ENCODE measurements at places on chromosomes 3 and 15.

DNA sequence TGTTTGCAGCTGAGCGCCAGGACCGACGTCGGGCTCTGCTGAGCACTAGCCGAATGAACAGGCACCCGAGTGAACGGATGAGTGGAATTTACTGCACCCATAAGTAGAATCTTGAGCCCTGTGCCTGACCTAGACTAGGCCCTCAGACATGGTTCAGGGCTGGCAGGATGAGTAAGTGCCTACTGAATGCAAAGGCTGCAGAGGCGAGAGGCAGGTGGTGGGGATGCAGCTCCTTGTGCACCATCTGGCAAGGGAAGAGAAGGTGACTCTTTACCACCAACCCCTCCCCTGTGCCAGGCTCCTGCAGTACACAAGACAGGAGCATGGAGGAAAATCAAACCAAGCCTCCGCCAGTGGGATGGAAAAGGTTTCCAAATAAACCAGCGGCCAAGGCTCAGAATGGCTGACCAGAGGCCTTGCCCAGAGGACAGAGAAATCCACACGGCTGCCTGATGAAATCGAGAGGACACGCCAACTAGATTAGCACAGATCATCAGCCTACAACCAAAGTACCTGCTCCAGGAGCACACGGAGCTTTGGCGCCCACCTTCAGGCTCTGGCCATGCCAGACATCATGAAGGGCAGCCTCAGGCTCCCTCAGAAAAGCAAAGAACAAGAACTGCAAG, 141.7 kb upstream of the IQSEC1 start:
- DNase-seq = peak; percentile 76

GRCh38 chr3:178703268-178703975, 167.2 kb downstream of the KCNMB2 start:
- no peak for DNase-seq

- no peak for DNase-seq
Observed at GRCh38 chr3:171126478-171127209, 100.1 kb upstream of the SLC2A2 start.

DNA sequence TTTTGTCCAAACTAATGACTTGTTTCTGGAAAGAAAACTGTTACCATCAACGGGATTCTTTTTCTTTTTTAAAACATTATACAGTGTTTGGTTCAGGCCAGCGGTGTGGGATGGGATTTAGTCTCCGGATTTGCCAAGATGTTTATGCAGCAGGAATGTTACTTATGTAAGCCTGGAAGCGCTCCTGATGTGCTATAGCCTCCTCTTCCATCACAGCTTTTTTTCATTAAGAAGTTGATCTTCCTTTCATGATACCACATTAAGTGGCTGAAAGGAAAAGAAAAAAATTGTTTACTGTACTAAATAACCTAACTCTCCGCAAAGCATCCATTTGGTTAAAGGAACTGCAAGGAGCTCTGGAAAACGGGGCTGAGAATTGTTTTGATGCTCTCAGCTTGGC, 120.5 kb upstream of the ALDH1A3 start:
- no peak for DNase-seq

- DNase-seq = no peak
Observed at GRCh38 chr15:44530653-44531052, 6.3 kb upstream of the EIF3J start.

GRCh38 chr3:66484106-66484844, 16.5 kb downstream of the LRIG1 start:
- no peak for DNase-seq

GRCh38 chr3:53195602-53196574, 34.9 kb downstream of the PRKCD start:
- DNase-seq = peak; percentile 8

DNA sequence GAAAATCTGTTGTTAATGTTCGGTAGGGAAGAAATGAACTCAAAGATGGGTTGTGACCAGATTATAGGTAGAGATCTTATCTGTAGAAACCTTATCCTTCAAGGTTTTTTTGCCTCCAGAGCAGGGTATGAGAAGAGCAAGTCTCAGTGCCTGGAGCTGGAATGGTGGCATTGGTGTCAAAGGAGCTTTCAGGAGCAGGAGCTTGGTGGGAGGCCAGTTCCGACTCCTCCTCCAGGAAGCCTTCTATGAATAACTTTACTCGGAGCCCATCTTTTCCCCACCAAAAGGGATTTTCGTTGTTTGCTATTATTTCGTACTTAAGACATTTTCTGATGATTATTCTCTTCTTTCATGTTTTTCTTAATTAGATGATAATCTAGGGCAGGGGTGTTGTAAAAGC, 91.8 kb downstream of the GHSR start:
- no peak for DNase-seq

GRCh38 chr15:53716909-53717876, 42.3 kb downstream of the WDR72 start:
- DNase-seq = peak; percentile 23

DNA sequence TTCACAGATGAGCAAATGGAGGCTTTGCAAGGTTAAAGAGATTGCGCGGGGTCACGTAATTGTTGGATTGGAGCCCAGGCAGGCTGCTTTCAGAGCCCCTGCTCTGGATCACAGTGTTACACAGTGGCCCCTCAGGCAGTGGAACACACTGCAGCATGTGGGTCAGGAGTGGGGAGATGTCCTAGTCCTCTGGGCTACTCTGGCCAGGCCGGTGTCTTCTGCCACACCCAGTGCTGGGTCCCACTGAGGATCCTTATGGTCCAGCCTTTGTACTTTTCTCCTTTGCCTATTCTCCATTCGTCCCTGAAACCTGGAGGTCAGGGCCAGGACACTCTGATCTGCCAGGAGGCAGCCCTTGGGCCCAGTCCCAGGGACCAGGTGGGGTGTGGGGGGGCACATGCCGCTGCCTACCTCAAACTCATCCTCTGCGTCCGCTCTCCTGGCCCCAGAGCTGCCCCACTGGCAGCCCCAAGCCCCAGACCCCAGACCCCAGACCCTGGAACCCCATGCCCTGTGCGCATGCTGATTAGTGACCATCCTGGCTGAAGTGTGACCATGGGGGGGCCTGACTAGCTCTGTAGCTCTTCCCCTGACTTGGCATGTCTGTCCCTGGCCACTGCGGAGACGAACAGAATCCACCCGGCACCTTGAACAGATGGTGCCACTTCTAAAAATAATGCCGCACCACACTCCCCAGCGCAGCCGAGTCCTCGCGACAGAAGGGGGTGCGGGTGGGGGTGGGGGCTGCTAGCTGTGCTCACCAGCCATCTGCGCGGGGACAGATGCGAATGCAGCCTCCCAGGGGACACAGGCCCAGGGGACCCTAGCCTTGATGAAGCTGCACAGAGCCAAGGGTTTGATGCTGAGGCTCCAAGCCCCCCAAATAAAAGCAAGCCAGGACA, 41.6 kb downstream of the ATP2B2 start:
- no peak for DNase-seq

DNA sequence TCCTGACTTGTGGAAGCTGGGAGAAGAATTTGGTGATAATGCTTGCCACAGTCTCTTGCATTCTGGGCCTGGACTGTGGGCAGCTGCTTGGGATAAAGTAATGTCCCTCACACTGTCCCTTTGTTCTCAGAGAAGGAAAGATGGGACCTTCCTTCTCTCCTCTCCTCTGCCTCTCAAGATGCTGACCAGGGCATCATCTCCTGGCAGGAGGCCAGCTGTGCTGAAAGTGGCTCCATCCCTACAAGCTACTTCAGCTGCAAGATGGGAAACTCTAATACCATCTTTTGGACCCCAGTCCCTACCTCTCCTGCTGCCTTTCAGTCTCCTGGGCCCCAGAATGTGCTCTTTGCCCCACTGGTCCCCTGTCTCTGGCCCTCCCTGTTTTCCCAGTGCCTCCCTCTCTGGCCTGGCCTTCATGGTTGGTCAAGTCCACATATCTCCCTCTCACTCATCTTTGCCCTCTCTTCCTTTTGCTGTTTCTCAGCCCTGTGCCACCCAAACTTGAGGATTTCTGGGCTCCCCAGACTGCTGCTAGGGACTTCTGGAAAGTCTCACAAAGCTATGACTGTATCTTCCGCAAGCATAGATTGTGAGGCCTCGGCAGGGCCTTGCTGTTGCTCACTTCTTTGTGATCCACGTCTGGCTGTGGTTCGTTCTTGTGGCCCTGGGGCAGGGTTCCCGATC, 7.1 kb upstream of the SLC6A20 start:
- no peak for DNase-seq

GRCh38 chr3:115272036-115272824, 125.1 kb upstream of the ZBTB20 start:
- peak; percentile 77 for DNase-seq

DNA sequence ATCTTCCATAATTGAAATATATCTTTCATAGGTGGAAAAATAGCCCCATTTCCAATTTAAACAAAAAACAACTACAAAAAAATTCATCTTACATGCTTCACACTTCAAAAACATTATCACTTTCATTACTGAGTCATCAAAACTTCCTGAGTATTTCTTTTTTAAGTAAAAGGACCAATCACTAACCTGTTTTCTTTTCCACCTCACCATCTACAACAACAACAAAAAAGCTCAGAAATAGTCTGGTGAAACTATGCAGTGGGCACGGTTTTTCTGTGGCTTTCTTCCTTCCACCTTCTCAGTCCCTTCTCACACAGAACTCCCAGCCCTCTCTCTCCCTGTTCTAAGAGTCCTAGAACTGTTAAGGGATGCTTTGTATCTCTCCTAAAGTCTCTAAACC, 20.3 kb upstream of the TNIK start:
- DNase-seq = no peak

GRCh38 chr3:50172626-50173220, 17.6 kb downstream of the SEMA3F start:
- no peak for DNase-seq

DNA sequence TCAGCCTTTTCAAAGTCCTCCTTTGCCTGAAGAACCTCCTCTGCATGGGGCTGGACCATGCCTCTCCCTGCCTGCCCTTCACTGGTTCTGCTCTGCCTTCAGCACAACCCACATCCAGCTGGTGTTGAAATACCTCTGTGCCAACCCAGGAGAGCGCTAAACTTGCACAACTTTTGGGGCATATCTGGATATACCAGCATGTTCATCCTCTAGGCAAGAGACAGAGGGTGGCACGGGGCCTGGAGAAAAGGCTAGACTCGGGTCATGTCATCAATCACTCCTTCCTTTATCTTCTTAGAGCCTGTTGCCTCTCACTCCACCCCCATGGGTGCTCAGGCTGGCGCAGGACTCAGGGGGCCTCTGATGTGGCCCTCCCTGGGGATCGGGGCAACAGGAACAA, 4.8 kb downstream of the SEMA4B start:
- no peak for DNase-seq

- DNase-seq = no peak
Observed at GRCh38 chr3:105758451-105758850, 110.4 kb downstream of the CBLB start.

DNA sequence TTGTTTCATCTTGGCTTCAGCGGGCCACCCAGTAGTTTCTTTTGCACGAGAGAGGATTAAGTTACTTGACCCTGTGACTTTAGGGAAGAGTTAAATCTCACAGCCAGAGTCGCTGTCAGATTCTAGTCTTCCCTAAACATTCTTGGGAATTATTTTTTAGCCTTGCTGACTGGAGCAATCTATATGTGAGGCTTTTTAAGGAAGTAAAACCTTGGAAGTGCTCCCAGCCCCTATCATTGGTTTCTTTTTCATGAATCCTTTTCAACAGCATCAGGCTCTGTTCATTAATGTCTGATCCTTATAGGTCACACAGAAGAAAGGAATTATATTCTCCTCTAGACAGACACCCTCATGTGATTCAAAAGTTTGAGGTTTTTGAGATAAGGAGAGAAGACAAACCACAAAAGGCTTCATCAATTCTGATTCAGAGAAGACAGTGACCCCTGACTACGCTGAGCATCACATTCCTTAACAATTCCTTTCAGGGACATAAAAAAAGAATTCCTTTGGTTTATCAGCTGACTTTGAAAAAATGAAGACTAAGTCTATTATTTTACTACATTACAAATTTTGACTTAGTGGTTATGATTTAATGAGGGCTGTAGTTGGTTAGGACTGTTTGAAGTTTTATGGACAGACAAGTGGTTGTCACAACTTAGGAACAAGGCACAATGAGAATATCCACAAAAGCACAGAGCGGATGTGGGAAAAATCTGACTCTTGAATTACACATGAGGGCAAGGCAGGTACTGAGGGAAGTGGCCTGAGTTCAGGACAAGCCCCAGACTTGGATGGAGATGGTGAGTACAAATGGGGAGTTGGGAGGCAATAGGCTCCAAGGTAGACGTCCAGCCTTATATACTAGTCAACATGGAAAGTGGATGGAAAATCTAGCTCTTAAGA, 171.1 kb upstream of the STT3B start:
- no peak for DNase-seq

GRCh38 chr3:33114622-33115023, 809 bp downstream of the CRTAP start:
- no peak for DNase-seq

DNA sequence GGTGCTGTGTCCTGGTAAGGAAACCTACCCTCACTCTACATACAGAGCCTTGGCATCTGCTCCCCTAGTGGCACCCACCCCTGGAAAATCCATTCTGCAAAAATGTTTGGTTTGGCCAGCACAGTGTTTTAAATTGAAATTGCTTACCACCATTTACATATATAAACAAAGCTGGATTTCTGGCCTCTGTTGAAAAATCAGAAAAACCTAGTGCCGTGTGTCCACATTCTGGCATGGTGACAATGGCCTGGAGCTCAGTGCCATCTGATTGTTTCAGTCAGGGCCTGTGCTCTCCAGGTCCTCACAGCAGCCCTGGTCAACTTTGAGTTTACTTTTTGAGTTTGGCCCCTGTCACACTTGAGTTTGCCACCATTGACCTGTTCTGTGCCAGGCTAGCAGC, 2.9 kb upstream of the IL17RC start:
- no peak for DNase-seq

- DNase-seq = no peak
Observed at GRCh38 chr3:184414418-184415202, 34.8 kb downstream of the CHRD start.

GRCh38 chr3:38614091-38614490, 35.4 kb downstream of the SCN5A start:
- no peak for DNase-seq

GRCh38 chr3:140270329-140270728, 335.3 kb downstream of the CLSTN2 start:
- DNase-seq = no peak

GRCh38 chr15:58545307-58546065, 113.7 kb downstream of the LIPC start:
- no peak for DNase-seq

DNA sequence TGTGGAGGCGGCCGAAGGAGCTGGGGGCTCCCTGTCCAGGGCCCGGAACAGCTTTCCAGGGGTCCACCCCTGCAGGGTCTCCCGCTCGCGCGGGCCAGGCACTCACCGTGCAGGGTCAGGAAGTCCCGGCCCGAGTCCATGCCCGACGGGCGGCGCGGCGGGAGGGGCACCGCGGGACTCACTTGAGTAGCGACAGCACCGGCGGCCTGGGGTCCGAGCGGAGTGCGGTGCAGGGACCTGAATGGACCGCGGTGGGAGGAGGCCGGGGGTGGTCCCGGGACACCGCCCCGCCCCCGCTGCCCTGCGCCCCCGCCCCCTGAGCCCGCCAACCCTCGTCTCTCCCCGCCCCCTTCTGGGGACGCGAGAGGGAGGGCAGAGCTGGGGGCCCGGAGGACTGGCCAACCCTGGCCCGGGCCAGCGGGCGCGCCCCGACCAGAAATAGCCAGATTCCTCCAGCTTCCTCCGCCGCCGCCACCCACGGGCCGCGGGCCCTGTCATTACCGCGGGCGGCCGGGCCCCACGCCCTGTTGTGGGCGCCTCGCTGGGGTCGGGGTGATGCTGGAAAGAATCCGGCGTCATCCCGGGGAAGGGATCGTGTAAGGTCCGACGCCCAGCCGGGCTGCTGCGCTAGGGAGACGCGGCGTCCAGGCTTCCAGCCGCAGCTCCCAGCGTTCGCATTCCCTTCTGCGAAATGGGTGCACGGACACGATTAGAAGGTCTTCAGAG, at the start of gene PLCD1:
Gene PLCD1, minus strand, starts transcription at position 243 of the 726 bp plus-strand sequence. Its CDS starts 103 bp downstream, at position 140.
- no peak for DNase-seq

GRCh38 chr3:71451060-71451459, 132.5 kb downstream of the FOXP1 start:
- no peak for DNase-seq
